ENCODE measurements at places on chromosomes 1 and 21. TPM values are rescaled to one million over a fixed set of nuclear protein-coding genes. Genes with fewer than 3 reads are reported as not detected.

- no peaks in the 10 kb centered on the region for H3K36me3 ChIP-seq
- no peak for DNase-seq
- H3K4me1 ChIP-seq: no peaks in the 10 kb centered on the region
Observed at GRCh38 chr1:230519246-230519645, 93.1 kb upstream of the PGBD5 start.

- DNase-seq: no peak
- peaks cover 7% of the 10 kb centered on the region for H3K36me3 ChIP-seq
- peak overlapping the region; percentile 66 for H3K4me3 ChIP-seq
Observed at GRCh38 chr1:1058088-1058905, 15.8 kb downstream of the RNF223 start.

DNA sequence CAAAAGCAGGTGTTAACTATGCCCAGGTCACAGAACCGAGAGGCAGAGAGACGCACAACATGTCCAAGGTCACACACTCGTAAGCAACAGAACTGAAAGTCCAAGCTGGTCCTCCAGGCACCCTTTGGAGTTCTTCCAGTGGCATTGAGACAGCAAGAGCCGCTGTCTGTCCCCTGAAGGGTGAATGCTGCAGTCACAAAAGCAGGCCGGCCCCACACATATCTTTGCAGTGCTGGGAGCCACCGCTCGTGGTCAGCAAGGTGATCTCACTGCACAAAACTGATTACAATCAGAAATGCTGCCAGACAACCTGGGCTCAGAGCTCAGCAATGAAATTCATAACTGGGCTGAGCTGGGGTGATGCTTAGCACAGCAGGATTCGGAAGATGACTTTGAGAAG is 47.4 kb upstream of the RAB4A start:
- DNase-seq: no peak
- peak overlapping the region; percentile 59 for H3K27ac ChIP-seq
- no peaks in the 10 kb centered on the region for H3K36me3 ChIP-seq
- no peak overlapping the region for H3K4me3 ChIP-seq

KRTAP13-2 gene
- total RNA-seq: not detected

DNA sequence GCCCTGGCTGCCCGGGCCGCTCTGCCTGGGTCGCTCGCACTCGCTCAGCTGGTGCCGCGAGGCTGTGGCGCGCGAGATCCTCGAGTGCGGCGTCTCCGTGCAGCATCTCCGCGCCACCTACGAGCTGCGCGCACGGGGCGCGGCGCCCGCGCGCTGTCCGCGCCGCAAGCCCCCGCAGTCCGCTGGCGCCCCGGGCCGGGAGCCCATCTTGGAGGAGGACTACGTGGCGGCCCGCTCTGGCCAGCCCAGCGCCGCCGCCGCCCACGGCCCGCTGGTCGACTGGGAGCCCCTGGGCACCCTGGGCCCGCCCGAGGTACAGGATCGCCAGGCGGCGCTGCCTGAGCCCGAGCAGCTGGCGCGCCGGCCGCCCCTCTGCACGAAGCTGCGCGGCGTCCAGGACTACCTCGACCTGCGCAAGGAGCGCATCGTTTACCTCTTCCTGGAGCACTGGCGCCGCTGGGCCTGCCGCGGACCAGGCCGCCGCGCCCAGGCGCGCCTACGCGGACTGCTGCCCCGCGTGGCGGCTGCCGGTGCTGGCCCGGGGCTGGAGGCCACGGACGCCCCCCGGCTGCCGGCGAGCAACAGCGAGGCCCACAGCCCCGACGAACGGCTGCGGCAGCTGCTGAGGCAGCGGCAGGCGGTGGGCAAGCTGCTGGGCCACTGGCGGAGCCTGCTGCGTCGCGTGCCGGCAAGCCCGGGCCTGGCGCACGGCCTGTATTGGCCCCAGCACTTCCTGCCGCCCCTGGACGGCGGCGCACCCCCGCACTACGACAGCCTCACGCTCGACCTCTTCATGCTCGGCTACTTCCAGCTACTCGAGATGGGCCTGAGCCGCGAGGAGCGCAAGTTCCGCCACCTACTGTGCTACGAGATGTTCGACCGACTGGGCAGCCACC is 10.9 kb downstream of the TNFRSF25 start:
- H3K27ac ChIP-seq: no peak overlapping the region
- H3K36me3 ChIP-seq: no peaks in the 10 kb centered on the region
- H3K4me1 ChIP-seq: peaks cover 11% of the 10 kb centered on the region

ASPM gene
- 17.7 TPM for total RNA-seq

GRCh38 chr1:117499071-117499470 is 106.8 kb upstream of the TENT5C start:
- no peak for DNase-seq
- H3K27ac ChIP-seq: no peak overlapping the region
- H3K4me3 ChIP-seq: no peak overlapping the region
- no peaks in the 10 kb centered on the region for H3K27me3 ChIP-seq

AIRE gene
- 0.23 TPM for total RNA-seq

- no peak overlapping the region for H3K4me3 ChIP-seq
- no peaks in the 10 kb centered on the region for H3K4me1 ChIP-seq
- H3K27ac ChIP-seq: no peak overlapping the region
Observed at GRCh38 chr1:18748435-18748834, 111.0 kb downstream of the TAS1R2 start.

DNA sequence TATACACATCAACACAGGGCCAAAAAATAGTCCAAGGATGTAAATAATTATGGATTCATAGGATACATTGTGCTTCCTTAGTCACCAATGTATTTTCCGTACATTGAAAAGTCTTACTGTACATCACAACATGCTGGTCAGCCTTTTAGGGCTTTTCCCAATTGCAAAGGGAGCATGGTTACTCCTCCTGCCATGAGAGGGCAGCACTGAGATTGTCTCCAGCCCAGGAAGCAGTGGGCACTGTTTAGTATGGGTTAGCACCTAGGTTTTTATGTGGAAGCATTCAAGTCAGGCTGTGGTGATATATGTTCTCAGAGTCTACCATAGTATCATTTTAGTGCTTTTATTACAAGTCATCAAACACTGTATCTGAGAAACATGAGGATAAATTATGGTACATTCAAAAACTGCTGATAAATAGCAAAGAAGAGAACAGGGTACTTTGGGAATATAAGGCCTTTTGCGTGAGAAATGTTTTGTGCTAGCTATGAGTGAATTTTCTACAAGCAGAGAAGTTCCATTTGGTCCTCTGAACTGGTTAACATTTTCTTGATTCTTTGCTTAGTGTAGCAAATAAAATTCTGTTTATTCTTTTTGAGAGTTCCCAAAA is 34.0 kb downstream of the ST6GALNAC5 start:
- H3K4me1 ChIP-seq: no peaks in the 10 kb centered on the region
- no peak overlapping the region for H3K27ac ChIP-seq
- H3K4me3 ChIP-seq: no peak overlapping the region

DNA sequence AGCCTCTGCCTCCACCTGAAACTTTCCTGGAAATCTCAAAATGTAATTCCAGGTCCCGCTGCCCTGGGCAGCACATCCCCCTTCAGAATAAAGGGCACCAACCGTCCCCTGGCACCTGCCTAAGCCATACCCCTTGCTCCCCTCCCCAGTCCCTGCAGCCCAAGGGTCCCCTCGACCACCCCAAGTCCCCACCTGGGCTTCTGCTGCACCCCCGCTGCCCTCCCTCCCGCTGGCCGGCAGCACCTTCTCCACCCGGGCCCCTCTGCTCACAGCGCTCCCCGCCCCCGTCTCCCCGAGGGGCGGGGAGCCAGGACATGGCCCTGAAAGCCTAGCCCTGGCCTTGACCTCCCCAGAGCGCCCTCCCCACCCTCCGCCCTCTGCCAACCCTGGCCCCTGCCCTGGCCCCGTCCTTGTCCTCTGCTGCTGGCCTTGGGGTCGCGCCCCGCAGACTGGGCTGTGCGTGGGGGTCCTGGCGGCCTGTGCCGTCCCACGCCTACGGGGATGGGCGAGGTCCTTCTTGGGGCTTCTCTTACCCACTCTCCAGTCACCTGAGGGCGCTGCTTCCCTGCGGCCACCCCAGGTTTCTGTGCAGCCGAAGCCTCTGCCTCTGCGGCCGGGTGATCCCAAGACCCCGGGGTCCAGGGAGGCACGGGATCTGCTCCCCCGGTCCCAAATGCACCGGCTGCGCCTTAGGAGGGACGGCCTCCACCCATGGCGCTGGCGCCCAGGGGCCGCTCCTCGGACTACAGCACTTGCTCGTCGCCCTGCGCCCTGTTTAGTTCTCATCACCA is 41.7 kb downstream of the WDR4 start:
- peaks cover 10% of the 10 kb centered on the region for H3K27me3 ChIP-seq
- DNase-seq: peak; percentile 32
- no peak overlapping the region for H3K4me3 ChIP-seq
- H3K36me3 ChIP-seq: peaks cover 5% of the 10 kb centered on the region
- H3K4me1 ChIP-seq: peaks cover 3% of the 10 kb centered on the region

DNA sequence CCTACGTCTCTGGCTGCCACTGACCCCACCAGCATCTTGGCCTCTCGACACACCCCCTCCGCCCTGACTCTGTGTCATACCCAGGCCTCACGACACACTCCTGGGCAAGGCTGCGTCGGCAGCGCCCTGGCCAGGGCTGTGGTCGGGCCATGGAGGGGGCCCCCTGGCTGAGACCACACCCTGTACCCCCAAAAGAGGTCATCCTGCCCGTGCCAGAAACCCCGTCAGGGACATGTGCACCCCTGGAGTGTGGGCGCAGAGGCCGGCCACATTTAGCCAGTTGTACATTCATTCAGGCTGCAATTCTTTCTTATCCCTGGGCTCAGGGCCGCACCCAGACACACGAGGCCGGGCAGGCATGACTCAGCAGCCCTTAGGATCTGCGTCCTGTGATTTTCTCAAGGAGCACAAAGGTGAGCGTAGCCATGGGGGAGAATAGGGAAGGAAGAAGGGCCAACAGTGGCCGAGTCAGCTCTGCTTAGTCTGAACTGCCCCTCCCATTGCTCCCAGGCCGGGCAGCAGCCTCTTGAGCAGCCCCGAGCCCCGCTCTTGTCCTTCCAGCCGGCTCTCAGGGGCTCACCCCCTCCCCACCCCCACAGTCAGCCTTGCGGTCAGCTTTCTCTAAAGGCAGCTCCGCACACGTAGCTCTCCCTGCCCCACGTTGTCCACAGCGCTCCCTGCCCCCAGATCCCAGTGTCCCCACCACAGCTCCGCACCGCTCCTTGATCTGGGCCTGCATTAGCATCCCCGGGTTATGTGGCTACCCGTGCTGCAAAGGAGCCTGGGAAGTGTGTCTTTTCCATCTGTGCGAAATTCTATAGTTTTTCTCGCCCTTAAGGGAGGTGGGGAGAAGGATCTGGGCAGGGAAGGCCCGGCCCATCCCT is 7.9 kb downstream of the CSTB start:
- H3K27me3 ChIP-seq: no peaks in the 10 kb centered on the region
- H3K4me1 ChIP-seq: peaks cover 11% of the 10 kb centered on the region
- H3K36me3 ChIP-seq: peaks cover 4% of the 10 kb centered on the region
- DNase-seq: no peak
- H3K27ac ChIP-seq: peak overlapping the region; percentile 27
- H3K4me3 ChIP-seq: no peak overlapping the region

DNA sequence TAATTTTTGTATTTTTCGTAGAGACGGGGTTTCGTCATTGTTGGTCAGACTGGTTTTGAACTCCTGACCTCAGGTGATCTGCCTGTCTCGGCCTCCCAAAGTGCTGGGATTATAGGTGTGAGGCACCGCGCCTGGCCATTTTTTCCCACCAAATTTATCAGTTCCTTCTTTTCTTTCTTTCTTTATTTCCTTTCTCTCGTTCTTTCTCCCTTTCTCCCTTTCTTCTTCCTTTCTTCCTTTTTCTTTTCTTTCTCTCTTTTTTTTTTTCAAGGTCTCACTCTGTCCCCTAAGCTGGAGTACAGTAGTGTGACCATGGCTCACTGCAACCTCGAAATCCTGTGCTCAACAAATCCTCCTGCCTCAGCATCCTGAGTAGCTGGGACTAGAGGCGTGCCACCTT is 26.4 kb downstream of the MFSD2A start:
- H3K4me1 ChIP-seq: peaks cover 4% of the 10 kb centered on the region
- no peak for DNase-seq
- H3K36me3 ChIP-seq: peaks cover 3% of the 10 kb centered on the region

TOMM20 gene
- total RNA-seq: 178 TPM

DNA sequence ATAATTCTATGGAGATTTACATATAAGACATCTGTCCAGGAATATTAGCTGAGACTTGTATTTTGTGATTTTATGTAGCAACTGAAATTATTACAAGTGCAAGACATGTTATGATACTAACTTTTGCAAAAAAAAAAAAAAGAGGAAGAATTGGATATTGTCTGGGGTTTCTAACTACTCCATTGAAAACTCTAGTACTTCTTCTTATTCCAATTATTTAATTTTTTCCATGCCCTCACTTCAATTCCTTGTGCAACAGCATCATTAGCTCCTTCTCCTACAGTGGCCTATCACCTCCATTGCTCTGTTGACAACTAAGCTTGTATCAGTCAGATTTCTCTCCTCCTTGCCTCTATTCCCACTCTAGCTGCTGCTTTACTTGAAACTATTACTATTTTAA is 126.6 kb downstream of the PTPRC start:
- DNase-seq: no peak
- H3K4me3 ChIP-seq: no peak overlapping the region
- peaks cover 13% of the 10 kb centered on the region for H3K4me1 ChIP-seq
- no peaks in the 10 kb centered on the region for H3K27me3 ChIP-seq
- no peaks in the 10 kb centered on the region for H3K36me3 ChIP-seq

DNA sequence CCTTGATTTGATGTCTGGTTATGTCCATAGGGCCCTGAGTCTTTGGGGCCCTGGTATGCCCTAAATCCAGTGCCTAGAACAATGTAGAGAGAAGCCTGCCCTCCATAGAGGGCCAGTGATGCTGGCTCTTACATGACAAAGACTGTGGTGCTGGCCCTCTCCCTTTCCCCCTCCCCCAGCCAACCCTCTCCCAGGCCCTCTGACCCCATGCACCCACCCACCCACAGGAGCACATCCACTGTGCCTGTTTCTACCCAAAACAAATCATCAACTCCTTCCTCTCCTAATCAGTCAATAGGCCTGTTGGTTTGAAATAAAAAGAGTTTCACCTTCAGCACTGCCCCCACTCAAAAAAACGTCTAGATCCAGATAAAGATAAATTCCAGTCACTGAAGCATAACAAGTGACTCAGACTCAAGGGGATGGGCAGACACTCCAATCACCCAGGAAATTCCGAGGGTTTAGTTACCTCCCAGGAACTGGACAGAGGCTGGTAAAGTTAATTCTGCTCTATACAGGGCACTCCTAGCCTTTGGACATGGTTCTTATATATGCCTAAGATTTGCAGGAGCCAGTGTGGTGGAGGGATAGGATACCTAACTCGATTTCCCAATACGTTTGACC is 144.8 kb upstream of the VANGL1 start:
- H3K27me3 ChIP-seq: peaks cover 14% of the 10 kb centered on the region
- H3K4me1 ChIP-seq: peaks cover 6% of the 10 kb centered on the region
- no peaks in the 10 kb centered on the region for H3K36me3 ChIP-seq
- DNase-seq: no peak
- no peak overlapping the region for H3K4me3 ChIP-seq

All from mesothelial cell of epicardium (in vitro differentiated cells).